ENCODE measurements at places on chromosomes 1 and 21. TPM values are rescaled to one million over a fixed set of nuclear protein-coding genes. Genes with fewer than 3 reads are reported as not detected.

GRCh38 chr1:31791131-31791858 is 24.5 kb downstream of the SPOCD1 start:
- DNase-seq, result no peak

DNA sequence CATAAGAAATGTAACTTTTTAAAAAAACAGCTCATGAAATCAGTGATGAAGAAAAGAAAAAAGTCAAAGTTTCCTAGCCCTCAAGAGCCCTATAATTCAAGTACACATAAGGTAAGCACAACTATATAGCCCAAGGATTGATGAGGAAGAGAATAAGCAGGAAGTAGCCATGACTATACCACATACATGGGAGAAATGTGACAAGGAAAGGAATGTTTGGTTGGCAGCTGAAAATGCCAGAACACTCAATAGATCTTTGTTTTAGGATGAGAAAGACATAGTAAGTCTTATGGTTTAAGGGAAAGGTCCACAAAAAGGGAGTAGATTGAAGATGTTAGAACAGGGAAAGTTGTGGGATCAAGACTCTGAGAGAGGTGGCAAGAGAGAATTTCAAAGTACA is 5.7 kb downstream of the DOCK7 start:
- no peak for DNase-seq

- no peak for DNase-seq
Measured at GRCh38 chr1:31725134-31725533, 21.3 kb upstream of the COL16A1 start.

DNA sequence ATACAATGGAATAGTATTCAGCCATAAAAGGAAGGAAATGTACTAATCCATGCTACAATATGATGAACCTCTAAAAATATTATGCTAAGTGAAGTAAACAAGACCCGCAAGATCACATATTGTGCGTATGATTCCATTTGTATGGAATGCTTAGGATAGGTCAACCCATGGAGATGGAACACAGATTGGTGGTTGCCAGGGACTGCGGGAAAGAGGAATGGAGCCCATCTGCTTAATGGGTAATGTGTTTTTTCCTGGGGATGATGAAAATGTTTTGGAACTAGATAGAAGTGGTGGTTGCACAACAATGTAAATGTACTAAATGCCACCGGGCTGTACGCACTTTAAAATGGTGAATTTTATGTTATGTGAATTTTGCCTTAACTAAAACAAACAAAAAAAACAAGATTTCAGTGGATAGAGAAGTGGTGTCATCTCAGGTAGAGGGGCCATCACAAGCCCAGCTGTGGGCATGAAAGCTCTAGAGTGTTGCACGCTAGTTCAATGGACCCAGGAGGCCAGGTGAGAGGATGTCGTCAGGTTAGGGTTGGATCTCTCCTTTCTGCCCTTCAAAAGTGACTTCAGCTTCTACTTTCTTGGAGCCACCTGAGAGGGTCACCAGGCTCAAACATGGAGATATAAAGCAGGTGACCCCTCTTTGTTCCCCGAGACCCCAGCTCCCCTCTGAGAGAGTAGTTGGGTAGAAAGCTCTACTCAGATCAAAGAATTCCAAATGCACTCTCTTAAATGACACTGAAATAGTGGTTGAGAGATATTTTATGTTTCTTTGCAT is 2.5 kb downstream of the C1orf115 start:
- no peak for DNase-seq

DNA sequence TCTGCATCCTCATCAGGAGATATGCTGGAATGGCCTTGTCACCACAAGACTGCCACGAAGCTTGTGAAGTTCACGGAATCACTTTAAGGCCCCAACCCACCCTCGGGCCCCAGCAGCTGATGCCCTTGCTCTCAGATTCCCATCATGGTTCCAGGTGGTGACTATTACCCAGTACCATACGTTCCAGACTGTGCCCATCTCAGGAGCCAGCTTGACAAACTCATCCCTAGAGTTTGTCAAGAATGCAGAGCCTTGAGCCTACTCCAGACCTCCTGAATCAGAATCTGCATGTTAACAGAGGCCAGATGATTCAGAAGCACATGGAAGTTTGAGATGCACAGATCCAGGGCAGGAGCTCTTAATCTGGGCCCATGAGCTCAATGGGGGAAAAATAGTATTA is 53.9 kb upstream of the RBM15 start:
- no peak for DNase-seq

GRCh38 chr1:17067465-17068240 is 13.8 kb upstream of the SDHB start:
- no peak for DNase-seq

- DNase-seq, result no peak
Measured at GRCh38 chr1:50424045-50424883, 1.0 kb upstream of the DMRTA2 start.

DNA sequence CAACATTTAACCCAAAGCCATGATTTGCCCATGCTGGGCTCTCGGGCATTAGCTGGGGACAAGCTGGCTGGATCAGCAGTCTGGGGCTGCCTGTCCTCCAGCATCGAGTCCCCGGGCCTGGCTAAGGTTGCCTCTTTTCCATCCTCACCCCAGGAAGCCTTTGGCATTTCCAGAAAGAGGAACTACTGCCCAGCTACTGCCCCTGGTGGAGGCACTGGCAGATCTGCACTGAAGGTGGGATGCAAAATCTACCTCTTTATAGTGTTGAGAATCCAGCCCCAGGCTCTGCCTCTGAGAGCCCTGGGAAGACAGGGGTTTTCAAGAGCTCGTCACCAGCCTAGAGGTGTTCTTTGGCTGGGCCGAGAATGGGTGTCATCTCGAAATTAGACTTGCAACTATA is 635.9 kb downstream of the MATN1 start:
- DNase-seq, result no peak

GRCh38 chr1:95140791-95141190 is 23.6 kb downstream of the TLCD4 start:
- DNase-seq, result no peak

The EVA1B gene
- total RNA-seq, result 27.2 TPM

The SH3GLB1 gene
- total RNA-seq, result 33.9 TPM

The PBX1 gene
- total RNA-seq, result 0.54 TPM

The DAB1 gene
- total RNA-seq, result not detected

Measured in K562 (cell line).